ENCODE measurements at places on chromosomes 16 and 17.

- DNase-seq = no peak
Observed at GRCh38 chr17:15240644-15241043, 24.5 kb downstream of the PMP22 start.

- no peak for DNase-seq
Observed at GRCh38 chr17:80887639-80888175, 103.9 kb upstream of the CHMP6 start.

DNA sequence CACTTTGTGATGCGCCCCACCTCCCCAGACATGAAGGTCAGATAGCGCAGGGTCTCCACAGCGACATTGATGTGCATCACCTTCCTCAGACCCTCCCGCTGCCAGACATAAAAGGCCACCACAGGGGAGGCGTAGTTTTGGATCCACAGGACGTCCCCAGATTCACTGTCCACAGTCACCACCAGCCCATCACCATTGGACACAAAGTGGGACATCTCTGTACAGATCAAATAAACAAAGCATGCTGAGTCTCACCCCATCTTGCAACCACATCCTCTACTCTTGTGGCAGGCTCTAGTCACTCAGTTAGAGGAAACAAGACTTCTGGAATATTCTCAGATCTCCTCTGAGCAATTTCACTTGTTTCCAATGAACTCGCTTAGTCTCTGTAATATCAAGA is 46.3 kb upstream of the ICAM2 start:
- DNase-seq = peak; percentile 72

DNA sequence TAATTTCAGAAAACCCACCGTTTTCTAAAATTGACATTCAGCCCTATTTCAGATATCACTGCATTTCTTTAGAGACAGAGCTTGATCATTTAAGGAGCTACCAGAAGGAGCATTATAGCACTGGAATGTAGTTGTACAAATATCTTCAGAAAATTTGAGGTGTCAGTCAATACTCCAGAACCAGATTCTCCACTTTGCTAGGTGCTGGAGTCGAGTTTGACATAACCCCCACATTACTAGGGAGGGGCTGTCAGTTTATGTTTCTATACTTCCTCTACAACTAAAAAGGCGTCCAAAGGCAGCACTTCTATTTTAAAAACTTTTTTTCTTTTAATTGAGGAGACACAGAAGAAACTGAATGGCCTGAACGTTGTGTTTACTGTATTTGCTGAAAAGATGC is 892 bp upstream of the KIAA0513 start:
- DNase-seq = no peak

DNA sequence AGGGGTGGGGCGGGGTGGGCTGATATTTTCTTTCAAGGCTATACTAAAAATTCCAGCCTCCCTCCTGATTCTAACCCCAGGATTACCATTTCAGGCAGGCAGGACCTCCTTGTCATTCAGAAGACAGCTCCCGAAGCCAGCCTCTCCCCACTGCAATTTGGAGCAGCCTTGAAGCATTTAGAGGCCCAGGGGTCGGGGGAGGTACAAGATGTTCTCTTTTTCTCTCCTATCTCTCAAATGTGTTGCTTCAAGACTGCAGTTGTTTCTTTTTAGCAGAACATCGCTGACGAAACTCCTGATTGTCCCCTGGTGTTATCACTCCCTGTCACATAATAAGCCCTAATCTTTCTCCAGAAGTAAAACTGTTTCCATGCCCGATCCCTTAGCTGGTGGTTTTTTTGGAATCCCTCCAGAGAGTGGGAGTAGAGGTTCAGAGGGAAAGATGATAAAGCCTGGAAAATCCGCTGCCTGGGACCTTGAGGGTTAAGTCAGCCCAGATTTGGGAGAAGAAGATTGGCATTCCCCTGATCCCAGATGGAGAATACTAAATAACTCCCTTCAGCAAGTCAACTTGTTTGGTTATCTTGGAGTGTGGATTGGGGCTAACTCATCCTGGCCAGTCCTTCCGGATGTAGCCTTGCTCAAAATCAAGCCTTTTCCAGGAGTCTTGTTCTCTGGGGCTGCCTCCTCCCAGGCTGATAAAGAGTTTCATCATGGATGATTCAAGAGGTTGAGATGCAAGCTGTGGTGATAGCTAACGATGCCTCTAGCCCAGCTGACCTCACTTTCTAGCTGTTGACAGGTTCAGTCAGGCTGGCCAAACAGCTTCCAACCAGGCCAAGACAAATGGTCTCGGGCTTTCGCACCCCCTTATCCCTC is 71.3 kb downstream of the SOX9 start:
- DNase-seq = no peak

GRCh38 chr16:76577003-76577402 is 299.8 kb downstream of the CNTNAP4 start:
- DNase-seq = no peak

DNA sequence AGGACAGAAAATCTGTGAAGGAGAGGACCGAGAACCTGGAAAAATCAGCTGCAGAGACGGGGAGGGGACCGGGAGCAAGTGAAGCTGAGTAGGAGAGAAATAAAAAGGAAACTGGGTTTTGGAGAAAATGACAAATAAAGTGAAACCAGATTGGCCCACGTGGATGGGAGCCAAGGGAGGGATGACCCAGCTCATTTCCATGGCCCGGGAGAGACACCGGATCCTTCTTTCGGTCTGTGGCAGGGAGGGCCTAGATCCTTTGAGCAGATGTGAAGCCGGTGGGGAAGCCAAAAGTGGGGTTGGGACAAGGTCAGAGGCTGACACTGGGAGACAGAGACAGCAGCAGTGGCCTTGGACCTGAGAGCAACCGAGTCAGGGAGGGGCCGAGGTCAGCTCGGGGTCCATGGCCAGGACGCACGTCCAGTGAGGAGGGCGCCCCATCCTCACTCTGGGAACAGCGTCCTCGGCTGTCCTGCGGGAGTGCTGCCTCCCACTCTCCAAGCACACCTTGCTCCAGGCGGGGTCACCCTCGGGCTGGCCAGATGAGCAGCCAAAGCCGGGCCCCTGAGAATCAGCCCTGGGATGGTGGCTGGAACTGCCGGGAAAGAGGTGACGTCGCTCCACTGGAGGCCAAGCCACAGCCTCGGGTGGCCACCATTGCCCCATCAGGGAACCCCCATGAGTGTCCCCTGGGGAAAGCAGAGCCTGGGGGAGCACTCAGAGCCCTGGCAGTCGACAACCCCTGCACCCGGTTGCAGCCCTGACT is 50.8 kb upstream of the CDR2 start:
- no peak for DNase-seq

DNA sequence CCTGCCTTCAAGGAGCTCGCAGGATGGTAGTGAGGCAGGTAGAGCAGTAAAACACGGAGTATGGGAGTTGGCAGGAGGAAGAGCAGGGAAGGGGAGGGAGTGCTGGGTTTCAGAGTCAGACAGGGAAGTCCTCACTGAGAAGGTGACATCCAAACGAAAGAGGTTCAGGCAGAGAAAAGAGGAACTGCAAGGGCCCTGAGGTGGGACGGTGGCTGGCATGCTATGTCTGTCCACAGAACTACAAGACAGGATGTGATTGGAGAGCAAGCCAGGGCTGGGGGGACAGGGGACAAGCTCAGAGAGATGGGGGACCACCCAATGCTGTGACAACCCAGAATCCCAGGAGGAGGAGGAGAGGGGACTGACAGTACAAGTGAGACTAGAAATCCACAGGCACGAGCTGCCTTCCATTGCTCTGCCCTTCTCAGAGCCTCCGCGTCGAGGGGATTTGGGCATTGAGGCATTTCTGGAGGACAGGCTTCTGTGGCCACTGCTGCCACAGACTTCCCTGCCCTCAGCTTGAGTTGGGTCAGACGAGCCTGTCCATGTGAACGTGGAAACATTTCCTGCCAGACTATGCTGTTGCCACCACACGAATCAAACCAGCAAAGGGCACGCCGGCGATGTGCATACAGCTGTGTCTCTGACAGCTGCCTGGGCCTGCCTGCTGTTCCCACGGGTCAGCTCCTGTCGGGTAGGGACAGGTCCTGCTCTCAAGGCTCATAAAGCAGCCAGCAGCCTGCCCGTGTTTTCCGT is 100.1 kb downstream of the RAB11FIP4 start:
- DNase-seq = peak; percentile 15

DNA sequence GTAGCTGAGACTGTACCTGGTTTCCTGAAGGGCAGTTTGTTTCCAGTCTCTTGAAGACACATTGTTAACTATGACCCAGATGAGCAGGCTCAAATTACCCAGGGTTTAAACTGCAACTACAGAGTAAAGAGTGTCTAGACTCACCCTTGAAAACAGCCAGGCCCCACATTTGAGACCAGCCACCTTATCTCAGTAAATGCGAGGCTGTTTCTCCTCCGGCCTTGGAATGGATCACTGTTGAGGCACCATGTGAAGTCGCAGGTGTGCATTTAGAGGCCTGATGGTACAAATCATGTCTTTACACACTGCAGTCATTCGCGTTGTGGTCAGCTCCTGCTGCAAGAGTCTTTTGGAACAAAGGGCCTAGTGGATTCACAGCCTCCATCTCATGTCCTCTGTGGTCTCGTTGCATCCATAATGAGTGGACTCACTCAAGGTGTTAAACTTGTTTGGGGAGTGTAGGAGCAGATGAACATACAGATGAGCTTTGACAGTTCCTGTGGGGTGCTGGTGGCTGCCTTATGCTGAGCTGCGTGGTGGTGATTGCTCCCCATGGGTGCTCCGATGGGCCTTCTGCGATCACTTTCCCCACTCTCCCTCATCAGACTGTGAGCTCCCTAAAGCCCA is 18.5 kb upstream of the N4BP1 start:
- DNase-seq = no peak

DNA sequence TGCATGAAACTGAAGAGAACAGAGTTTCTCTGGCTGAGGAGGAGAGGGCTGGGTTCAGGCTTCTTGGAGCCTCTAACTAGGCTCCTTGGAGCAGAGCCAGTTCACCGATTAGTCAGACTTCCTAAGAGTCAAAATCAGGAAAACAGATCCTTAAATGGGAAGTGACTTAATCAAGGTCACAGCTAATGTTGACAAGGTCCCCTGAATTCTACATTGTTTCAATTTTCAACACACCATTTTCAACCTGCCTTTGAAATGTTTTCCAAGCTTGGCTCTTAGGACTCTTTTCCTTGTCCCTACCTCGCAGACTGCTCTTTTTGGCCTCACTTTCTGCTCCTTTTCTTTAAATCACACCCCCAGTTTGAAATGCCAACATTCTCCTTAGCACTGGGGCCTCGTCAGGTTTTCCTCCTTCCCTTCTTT is 16.3 kb downstream of the MYL4 start:
- DNase-seq = no peak

GRCh38 chr17:10121971-10122707 is 76.3 kb downstream of the GAS7 start:
- no peak for DNase-seq

DNA sequence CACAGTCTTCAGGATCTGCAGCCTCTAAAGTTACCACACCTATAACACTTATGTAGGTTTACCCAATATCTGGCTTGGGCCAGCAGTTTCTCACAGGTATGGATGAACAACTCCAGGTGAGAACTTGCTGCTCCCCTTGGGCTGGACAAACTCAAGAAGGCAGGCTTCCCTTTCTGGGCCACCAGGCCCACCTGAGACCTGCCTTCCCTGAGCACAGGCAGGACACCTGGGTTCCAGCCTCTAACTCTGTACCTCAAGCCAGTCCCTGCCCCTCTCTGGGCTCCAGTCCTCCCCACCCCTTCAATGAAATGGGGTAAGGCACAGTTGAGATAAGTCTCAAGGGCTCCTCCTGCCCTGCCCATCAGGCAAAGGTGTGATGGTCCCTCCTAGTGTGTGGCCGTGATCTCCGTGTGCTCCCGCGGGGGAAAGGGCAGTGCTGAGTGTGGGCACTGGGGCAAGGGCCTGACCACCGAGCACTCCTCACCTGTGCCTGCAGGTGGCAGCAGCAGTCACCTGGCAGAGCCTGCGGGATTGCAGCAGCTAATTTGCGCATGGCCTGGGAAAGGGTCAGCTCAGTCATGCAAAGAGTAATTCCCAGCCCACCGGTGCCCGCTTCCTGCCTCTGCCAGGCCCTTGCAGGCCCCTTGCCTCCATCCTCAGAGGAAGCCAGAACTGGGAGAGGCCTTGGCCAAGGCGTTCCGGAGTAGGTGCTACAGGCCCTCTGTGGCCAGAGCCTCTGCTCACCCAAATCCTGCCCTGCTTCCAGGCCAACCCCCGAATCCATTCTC is 28.2 kb upstream of the ADGRG1 start:
- DNase-seq = peak; percentile 43

- no peak for DNase-seq
Observed at GRCh38 chr16:67796099-67796718, 10.2 kb downstream of the RANBP10 start.

DNA sequence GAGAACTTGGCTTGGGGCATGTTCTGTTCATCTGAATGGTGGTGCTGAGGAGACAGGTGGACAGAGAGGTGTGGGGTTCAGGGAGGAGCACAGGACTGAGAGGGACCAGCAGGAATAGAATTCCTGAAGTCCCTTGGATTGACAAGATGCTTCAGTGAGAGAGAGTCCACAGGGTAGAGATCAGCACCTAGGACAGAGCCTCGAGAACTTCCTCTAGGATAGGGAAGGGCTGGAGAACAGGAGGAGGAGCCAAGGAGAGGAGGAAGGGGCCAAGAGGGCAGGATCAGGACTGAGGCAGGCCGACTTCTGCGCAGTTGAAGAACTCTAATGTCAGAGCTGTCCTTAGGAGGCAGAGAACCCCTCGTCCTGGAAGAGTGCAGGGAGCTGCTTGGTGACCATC is 138.4 kb downstream of the PRKCB start:
- DNase-seq = no peak

DNA sequence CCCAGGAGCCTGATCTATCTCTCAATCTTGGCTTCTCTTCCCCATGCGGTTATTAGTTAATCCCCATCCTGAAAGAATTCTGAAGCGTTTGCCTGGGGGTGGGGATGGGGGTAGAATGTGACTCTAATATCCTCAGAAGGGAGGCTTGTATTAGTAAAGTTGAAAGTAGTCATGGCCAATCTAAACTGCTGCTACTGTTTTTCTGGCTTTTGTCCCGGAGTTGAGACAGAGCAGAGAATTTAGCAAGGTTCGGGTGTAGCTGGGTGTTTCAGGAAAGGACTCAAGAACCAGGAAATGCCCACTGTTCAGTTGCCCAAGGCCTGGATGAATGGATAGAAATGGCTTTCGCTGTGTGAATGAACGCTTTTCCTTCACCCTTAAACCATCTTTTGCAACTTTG is 17.6 kb upstream of the ITGAM start:
- DNase-seq = no peak

- no peak for DNase-seq
Observed at GRCh38 chr17:58285422-58285810, 4.7 kb upstream of the MPO start.

DNA sequence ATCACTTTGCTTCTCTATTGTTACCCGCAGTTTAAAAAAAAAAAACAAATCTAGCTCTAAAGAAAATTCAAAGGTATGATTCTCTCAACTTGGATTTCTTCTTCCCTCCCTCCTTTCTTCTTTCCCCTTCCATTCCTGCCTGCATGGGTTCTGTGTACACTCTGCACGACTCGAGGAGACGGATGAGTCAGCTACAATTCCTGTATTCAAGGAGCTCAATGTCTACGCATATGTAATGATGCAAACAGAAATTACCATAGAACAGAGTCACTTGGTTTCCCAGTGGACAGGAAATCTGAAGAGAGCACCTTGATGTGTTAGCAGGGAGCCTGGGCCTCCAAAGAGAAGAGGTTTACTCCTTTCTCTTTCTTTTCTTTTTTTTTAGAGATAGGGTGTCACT is 92.3 kb downstream of the VPS53 start:
- DNase-seq = no peak
